MM.1S (cell line): ENCODE measurements at places on chromosomes 7 and 10.

DNA sequence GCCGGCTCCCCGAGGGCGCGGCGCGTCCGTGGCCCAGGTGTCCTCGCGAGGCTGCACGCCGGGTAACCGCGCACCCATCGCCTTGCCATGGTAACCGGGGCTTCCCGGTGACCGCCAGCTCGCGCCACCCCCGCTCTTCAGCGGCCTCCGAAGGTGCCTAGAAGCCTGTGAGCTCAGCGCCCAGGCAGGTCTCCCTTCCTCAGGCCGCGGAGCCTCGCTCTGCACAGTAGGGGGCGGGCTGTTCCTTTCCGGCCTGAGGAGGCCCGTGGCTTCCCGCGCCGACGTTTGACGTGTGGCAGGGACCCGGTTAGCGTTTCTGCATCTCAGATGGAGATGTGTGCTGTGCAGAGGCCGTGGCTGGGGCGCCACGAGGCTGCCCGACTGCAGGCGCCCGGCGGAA, 117.1 kb downstream of the DYNC2I1 start:
- no peak for DNase-seq

DNA sequence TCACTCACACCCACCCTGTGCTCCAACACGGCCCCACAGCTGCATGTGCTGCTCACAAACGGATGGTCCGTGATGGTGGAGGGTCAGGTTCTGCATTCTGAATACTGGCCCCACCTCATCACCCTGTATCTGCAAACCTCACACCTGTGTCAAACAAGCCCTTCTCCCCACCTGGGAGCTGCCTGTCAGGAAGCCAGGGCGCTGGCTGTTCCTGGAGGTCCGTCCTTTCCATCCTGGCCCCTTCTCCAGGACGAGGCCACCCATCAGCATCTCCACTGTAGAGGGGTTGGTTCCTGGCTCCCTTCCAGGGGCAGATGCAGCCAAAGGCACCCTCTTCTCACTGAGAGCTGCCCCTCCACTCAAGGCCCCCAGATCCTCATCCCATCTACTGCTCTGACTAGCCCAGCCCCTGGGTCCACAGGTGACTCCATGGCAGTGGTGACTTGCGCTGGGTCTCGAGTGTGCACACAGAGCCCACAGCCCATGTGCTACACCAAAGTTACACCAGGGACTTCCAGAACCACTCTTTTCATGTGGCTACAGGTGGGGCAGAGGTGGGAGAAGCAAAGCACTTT, 229.4 kb downstream of the TNS3 start:
- DNase-seq: no peak

GRCh38 chr7:133512560-133512959, 259.7 kb downstream of the EXOC4 start:
- no peak for DNase-seq

DNA sequence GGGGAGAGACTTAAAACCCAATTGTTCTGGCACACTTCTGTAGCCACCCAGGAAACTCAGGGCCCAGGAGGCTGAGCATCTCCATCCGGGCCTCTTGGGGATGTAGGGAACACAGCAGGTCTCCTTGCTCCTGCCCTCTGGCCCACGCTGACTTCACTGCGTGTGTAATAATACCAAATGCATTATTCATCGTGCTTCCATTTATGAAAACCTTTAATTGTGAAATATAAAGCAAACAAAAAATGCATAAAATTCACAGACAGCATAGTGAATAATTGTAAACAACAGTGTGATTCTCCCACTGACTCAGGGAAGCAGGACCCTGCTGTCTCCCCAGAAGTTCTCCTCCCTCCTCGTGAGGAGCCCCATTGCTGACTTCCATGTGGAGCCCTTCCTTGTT, 70.3 kb upstream of the SHH start:
- DNase-seq: no peak

DNA sequence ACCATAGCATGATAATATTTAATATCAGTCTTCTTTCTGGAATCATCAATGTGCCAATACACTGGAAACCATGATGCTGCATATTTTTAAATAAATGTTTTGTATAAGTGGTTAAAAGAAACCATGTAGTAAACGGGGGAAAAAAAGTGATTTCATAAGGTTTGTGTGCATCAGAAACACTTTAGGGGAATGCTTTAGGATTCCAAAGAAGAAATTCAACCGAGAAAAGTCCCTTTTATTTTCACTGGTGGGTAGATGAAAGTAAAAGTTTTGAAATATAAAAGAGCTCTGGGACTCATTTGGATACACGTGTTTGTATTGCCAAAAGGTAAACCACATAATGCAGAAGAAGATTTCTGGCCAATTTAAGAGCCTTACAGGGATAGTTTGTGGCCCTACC, 11.9 kb upstream of the MACC1 start:
- DNase-seq: no peak

DNA sequence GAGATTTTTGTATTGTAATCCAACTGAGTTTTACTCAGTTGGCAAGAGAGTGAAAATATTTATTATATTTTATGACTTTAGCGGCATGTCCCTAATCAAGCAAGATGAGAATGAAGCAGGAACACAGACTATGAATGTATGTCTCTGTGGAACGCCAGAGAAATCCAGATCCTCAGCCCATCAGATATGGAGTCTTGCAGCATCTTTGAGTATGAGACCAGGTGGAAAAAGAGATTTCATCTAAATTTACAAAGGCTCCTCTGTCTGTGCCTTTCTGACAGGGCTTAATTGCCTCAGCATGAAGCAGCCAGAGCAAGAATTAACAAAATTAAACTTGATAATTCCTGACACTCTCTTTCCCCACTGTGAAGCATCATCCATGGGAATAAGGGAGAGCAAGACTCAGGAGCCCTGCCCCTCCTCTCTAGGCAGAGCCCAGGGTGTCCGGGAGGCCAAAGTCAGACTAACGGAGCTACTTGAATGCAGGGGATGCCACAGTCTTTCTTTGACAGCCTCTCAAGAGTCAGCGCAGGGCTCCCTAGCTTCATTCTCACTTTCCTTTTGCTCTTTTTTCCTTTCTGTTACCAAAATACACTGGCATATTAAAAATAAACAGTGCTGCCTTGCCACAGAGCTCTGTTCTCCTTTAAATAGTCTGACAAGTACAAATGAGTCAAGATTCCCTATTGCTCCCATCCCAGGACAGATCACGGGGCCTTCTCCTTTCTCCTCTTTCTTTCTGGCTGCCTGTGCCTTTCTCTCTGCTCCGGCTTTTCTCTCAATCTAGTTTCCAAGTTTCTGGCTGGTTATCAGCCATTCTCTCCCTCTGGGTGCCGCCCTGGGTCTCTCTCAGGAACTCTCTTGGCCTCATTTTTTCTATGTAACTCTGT, 132.2 kb upstream of the INHBA start:
- DNase-seq: no peak

- DNase-seq: peak; percentile 85
These were observed 855 bp upstream of the PALD1 start for GRCh38 chr10:70477661-70478162.

GRCh38 chr7:18494821-18495408, 634 bp upstream of the HDAC9 start:
- peak; percentile 39 for DNase-seq

- no peak for DNase-seq
These were observed 114.0 kb upstream of the LYZL2 start for GRCh38 chr10:30743586-30743985.

DNA sequence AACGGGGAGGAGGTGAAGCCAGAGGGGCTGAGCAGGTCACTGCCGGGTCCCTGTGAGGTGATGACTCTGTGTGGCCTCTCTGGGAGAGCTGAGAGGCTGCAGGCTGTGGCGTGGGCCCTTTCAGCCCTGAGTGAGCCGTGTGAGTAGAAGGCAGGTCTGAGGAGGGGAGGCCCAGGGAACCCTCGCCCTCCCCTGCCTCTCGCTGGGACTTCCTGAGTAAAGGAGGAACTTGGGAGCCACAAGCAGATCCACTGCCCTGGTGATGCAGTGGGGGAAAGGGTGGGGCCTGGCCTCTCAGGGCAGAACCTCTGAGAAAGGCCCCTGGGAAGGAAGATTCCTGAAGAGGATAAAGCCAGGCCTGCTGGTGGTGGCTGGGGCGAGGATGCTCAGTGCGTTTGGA, 22.8 kb downstream of the EEPD1 start:
- no peak for DNase-seq

DNA sequence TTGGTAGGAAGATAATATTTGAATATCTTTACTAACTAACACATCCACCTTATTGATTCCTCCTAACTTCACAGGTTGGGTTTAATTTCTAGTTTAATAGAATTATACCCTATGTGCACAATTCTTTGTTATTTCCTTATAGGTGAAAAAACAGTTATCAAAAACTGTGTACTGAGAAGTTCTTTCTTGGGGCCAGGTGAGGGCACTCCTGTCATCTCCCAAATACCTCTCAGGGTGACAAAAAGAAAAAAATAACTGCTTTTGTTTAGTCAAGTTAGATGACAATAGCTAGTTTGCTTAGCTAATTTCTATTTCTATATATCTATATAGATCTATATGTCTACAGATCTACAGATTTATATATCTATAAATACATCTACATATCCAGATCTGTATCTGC, 10.1 kb downstream of the FZD8 start:
- no peak for DNase-seq

- no peak for DNase-seq
These were observed 41.8 kb downstream of the NUP205 start for GRCh38 chr7:135599471-135599870.

GRCh38 chr10:62684911-62685310, 119.6 kb upstream of the ADO start:
- no peak for DNase-seq

- DNase-seq: no peak
These were observed 30.8 kb downstream of the UMAD1 start for GRCh38 chr7:7671361-7671760.

DNA sequence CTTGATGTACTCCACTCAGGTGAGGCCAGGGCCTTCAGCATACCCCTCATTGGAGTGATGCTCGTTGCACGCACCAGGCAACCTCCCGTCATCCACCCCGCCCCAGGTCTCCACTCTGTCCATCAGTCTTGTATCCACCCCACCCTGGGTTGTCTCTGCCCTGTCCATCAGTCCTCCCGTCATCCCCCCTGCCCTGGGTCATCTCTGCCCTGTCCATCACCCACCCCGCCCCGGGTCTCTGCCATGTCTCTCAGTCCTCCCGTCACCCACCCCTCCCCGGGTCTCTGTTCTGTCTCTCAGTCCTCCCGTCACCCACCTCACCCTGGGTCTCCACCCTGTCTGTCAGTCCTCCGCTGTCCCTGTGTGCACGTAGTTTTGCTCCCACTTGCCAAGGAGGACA, 59.9 kb downstream of the WDR37 start:
- DNase-seq: no peak

- DNase-seq: no peak
These were observed 255.5 kb upstream of the CXCL12 start for GRCh38 chr10:44640429-44640828.

GRCh38 chr7:148151778-148152177, 438.8 kb upstream of the C7orf33 start:
- no peak for DNase-seq

DNA sequence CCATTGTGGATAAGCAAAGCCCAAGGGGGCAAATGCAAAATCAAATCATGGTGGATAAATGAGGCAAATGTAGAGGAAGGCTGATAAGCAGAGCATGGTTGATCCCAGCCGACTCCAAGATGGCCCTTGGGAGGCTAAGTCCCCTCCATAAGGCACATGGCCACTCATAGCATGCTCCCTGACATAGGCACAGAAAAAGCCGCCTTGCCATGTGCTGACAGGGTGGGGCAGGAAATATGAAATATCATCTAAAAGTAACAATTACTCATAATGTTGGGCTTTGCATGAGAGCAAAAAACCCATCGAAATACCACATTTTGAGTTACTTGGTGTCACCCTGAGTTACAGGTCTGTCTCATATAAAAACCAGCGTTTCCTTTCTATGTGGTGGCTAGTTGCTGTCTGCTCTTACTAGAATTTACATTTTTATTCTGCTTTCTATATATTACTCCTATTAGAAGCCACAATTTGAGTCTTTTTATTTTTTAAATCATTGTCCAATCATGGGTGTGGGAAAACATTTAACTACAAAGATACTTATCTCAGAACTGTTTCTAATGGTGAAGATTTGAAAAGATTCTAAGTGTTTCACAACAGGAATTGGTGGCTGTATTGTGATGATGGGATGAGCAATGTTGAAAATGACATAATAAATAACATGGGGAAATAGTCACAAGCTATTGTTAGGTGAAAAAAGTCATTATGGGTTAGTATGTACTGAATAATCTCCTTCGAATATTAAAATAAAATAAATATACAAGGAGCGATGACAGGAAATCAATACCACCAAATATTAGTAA, 102.7 kb downstream of the CUBN start:
- no peak for DNase-seq

DNA sequence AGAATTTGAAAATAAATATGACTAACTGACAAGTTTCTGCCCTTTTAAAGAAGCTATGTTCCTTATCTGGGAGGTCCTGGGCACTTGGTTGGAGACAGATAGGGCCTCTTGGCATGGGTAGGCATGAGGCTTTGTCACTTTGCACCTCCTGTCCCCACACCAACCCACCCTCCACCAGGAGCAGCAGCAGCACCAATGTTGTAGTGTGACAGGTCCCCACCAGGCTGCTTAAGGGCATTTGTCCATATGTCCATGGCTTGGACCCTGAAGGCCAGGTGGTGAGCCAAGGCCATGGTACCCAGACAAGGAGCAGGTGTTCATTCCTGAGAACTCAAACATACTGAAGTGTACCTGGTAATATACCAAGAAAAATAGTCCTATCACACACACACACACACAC, 629.1 kb downstream of the ACTR3B start:
- no peak for DNase-seq

GRCh38 chr10:47406548-47406869, 22.4 kb upstream of the ZNF488 start:
- no peak for DNase-seq

DNA sequence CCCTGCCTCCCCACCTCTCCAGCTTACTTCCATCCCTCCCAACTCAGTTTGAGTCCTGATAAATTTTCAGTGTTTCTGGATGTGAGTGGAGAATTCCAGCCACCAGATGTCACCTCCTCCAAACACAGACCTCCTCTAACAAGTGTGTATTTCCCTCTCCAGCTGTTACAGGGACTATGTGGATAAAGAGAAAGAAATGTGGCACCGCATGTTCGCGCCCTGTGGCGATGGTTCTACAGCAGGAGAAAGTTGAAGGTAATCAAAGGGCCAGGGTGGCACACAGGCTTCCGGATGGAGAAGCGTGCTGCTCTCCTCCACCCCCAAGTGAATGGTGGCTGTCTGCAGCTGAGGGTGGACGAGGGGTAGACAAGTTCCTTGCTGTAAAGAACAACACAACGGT, 14.7 kb downstream of the FKBP6 start:
- DNase-seq: no peak

DNA sequence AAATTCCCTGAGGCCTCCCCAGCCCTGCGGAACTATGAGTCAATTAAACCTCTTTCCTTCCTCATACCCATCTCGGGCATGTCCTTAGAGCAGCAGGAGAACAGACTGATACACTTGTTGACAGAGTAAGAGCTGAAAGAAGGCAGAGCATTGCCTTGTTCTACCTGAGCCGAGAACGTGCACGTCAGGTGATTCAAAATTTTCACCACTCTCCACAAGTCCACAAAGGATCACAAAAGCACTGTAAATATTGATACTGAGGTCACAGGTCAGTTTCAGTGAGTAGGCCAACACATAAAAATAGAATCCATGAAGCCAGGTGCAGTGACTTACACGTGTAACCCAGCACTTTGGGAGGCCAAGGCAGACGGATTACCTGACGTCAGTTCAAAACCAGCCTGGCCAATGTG, 27.8 kb downstream of the DCLRE1C start:
- peak; percentile 80 for DNase-seq

GRCh38 chr7:90459888-90460287, 9.6 kb upstream of the PTTG1IP2 start:
- DNase-seq: no peak
